Inflammatory macrophage (primary cell): ENCODE measurements at places on chromosomes 11 and 22.
A peak's percentile ranks its signal among the peaks of the same experiment; 100 is the strongest.

DNA sequence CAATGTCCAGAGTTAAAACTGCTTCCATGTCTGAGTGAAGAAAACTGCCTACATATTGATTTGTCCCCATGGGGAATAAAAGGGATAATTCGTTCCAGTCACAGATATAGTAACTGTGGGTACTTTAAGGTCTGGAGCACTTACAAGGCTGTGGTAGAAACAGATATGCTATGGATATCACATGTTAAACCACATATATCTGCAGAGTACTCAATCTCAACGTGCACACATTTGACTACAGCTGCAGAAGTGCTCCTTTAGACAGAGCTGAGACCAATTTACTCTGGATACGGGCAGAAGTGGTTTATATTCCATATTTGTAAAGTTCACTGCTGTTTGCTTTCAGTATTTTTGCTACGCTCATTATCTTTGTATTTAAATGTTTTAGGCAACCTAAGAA, 9.7 kb upstream of the MS4A2 start:
- no peak for DNase-seq

DNA sequence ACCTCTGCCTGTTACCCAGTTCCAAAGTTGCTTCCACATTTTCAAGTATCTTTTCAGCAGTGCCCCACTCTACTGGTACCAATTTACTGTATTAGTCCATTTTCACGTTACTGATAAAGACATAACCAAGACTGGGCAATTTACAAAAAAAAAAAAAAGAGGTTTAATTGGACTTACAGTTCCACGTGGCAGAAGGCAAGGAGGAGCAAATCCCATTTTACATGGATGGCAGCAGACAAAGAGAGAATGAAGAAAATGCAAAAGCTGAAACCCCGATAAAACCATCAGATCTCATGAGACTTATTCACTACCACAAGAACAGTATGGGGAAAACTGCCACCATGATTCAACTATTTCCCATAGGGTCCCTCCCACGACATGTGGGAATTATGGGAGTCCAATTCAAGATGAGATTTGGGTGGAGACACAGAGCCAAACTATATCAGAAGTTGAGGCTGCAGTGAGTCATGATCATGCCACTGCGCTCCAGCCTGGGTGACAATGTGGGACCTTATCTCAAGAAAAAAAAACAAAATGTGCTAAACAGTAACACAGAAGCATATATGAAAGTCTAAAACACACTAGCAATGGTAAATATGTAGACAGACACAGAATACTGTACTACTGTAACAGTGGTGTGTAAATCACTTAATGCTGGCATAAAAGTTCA, 190.3 kb upstream of the ZC3H12C start:
- no peak for DNase-seq

DNA sequence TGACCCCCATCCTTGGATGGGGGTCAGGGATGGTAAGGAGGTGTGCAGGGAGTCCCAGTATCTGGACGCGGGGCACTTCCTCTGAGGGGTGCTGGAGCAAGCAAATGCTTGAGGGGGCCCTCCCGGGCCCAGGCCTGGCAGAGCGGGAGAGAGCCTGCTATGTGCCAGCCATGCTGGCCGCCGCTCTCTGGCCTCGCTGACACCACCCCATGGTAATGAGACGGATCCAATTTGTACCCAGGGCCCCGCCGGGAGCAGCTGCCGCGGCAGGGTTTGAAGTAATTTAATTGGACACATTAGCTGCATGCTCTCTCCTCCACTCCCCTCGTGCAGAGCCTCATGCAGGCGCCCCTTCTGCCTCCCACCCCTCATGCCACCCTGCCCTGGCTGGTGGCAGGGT, 6.3 kb downstream of the SYT7 start:
- DNase-seq, result no peak

- peak; percentile 85 for DNase-seq
Measured at GRCh38 chr11:96219981-96220623, 122.9 kb downstream of the MAML2 start.

- DNase-seq, result peak; percentile 68
Measured at GRCh38 chr22:21587803-21588611, 20.5 kb downstream of the UBE2L3 start.

DNA sequence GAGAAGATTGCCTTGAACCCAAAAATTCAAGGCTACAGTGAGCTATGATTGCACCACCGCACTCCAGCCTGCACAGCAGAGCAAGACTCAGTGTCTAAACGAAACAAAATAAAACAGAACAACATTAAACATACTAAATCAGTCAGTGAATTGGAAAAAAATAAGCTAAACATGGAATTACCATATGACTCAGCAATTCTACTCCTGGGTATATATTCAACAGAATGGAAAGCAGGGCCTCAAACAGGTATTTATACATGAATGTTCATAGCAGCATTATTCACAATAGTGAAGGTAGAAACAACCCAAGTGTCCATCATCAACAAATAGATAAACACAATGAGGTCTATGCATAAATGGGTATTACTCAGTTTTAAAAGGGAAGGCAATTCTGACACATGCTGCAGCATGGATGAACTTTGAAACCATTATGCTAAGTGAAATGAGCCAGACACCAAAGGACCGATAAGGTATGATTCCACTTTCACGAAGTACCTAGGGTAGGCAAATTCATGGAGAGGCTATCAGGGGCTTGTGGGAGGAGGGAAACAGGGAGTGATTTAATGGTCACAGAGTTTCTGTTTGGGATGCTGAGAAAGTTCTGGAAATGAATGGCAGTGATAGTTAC, 15.5 kb downstream of the NTM start:
- DNase-seq, result no peak

- DNase-seq, result no peak
Measured at GRCh38 chr11:47328449-47329390, 23.8 kb downstream of the MYBPC3 start.

GRCh38 chr11:44852159-44852747, 98.4 kb downstream of the TP53I11 start:
- DNase-seq, result no peak

- peak; percentile 72 for DNase-seq
Measured at GRCh38 chr11:102924851-102925380, 30.6 kb downstream of the MMP13 start.

- no peak for DNase-seq
Measured at GRCh38 chr11:106049727-106050476, 27.2 kb downstream of the KBTBD3 start.

GRCh38 chr11:87878373-87878825, 296.8 kb downstream of the RAB38 start:
- peak; percentile 0 for DNase-seq

DNA sequence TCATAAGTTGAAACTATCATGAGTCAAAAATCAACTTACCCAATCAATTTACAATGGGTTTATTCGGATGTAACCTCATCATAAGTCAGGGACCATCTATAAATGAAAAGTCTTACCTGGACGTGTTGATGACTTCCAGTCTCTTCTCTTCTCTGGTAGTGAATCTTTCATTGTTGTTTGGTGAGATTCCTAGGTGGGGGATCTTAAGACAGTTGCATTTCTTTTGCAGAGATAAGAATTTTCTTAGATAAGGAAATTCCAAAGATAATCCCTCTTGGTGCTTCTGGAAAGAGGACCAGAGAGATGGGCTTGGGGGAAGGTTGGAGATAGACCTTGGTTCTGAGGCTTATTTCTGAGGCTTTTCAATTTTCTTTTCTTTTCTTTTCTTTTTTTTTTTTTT, 21.3 kb upstream of the BACE1-AS start:
- no peak for DNase-seq

DNA sequence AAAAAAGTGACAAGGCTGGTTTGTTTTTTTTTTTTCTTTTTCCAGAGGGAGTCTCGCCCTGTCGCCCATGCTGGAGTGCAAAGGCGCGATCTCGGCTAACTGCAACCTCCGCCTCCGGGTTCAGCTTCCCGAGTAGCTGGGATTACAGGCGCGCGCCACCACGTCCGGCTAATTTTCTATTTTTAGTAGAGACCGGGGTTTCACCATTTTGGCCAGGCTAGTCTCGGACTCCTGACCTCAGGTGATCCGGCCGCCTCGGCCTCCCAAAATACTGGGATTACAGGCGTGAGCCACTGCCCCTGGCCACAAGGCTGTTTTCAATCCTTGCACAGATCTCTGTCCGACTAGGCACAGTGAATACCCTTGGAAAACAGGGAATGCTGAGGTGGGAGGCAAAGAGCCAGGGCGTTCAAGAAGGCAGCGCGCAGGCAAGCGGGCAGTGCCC, 566 bp downstream of the ATP6V1E1 start:
- peak; percentile 23 for DNase-seq

DNA sequence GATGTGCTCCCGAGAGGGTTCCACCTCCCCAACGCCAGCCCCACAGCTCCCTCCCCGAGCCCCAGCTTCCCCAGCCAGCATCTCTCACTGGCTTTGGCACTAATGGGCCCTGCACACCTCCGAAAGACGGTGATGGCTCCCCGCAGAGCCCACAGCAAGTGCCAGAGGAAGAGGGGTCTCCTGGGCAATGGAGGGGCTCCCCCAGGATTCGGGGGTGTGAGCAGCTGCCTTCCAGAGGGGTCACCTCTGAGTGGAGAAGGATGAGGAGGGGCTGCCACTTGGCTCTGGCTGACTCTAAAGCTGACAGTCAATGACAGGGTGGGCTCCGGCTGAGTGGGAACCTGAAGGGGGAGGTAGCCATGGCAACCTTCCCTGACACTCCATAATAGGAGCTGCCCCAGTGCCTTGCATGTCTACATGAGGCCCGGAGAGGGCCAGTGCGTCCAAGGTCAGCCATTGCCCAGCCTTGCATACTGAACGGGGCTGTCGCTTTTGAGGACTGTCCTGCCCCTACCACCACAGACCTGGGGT, 98.6 kb upstream of the SYT13 start:
- DNase-seq, result no peak
